Effector memory CD4-positive, alpha-beta T cell (primary cell): ENCODE measurements at places on chromosomes 5 and 9.

DNA sequence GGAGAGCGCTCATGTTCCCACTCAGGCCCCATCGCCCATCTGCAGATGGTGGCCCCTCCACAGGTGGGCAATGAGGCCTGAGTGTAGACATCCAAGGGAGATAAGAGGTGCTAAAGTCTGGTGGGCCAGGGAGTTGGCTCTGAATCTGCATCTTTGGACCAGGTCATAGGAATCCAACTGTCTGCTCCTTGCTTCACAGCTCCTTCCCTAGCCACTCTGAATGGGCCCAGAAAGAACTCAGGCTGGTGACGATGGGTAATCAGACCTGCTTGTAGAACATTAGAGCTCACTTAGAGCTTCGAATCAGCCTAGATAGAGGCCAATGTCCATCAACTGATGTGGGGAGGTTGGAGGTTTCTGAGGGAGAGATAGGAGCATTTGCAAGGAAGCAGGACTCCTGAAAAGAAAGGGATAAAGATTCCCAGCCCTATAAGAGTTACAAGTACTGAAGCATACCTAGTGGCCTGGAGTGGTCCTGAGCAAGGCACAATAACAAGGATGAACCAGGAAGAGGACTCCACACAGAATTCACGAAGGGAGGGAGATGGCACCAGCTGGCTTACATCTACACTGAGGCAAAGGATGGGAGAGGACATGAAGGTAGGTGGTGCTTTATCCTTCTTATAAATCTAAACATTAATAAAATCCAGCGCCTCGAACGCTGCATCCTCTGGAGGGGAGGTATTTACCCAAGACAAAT is 132.8 kb upstream of the ALDH1B1 start:
- no peak for DNase-seq

DNA sequence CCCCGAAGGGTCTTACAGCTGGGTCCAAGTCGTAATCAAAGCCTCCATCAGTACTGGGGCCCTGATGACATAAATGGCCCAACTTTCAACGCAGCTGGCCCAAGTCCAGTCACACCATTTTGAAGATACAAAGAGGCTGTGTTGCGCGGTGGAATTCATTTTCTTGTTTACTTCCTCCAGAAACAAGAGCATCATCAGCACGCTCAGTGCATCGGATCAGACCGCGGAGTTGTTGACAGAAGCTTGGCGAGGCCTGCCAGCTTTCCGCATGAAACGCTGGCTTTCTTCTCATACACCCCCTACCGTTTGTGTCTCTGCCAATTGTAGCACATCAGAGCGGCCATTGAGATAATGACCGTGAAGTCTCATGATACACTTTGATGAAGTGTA is 101.7 kb upstream of the SPATA31D4 start:
- no peak for DNase-seq

GRCh38 chr9:107805201-107805600 is 315.6 kb upstream of the KLF4 start:
- no peak for DNase-seq

DNA sequence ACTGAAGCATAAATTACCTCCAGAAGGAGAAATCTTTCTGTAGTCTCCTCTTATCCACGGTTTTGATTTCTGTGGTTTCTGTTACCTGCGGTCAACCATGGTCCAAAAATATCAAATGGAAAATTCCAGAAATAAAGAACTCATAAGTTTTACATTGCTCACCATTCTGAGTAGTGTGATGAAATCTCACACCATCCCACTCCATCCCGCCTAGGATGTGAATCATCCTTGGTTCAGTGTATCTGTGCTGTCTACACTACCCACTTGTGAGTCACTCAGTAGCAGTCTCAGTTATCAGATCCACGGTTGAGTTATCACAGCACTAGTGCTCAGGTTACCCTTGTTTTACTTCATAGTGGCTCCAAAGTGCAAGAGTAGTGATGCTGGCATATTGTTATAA is 371.2 kb downstream of the NFIB start:
- no peak for DNase-seq

DNA sequence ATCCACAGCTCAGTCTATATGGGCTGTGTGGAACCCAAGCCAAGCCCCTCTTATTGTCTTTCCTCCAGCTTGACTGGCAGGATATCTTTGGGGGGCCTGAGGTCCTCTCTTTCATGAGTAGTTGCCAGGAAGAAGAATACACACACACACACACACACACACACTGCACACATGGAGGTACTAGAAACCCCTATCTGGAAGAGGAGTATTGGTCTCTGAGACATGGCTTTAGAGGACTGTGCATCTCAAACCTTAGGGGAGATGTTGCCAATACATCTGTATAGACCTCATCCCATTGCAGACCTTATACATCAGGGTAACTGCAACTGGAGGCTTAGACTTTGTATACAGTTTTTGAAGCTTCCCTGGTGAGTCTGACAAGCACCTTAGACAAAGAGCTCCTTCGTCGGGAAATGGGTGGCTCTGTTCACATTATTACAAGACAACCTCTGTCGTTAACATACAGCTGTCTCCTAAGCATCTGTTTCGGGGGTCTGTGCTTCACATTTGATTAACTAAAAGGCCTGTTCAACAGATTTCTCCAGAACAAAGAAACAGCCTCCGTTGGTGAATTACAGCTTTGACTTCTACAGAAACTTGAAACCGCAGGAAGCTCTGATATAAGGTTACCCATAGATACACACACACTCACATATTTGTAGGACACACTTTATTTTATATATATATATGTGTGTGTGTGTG is 5.5 kb upstream of the ENTREP1 start:
- DNase-seq = no peak

DNA sequence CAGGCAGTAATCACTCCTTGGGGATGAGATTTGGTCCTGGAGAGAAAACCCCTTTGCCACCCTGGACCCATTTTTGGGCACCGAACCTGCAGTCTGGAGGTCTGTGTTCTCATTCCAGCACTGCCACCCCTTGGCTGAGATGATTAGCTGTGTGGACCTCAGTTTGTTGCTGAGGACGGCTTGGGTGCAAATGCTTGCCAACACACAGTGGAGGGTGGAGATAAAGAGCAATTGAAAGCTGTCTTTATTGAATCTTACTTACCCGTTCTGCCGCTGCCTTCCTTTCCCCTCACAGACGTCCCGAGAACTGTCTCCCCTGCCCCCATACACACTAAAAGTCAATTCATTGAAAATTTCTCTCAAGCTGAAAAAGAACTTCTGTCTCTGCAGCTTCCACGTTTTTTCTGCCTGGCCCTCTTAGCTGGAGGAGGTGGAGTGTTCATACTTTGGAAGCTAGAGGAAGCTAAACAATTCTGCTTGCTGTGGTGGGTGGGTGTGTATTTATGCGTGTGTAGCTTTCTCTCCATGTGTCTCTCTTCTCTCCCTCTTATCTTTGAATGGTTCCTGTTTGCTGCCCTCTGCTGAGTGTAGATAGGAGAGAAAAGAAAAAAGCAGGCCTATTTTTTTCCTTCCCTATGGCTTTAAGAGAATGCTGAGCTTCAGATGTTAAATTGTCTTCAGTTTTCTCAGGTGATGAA is 6.6 kb downstream of the GALNT10 start:
- no peak for DNase-seq

DNA sequence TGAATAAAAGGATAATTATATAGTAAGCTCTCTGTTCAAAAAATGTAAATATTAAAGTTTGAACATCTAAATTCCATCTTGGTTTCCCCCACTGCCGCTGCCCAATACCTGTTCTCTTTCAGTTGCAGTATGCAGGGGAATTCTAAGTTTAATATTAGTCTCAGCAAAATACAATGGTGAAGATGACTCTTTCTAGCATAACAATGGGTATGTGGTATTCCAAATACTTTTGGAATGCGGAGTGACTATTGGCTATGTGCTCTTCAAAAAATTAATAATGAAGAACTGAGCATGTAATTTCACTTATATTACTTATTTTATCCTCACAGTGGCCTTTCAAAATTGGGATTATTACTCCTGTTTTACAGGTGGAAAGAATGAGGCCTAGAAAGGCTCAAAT is 3.4 kb downstream of the CDKN2B-AS1 start:
- DNase-seq = no peak

GRCh38 chr9:37369671-37370070 is 52.8 kb upstream of the GRHPR start:
- DNase-seq = no peak

- DNase-seq = no peak
Measured at GRCh38 chr5:140312791-140313189, 9.9 kb upstream of the PFDN1 start.

GRCh38 chr5:159550951-159551350 is 220.7 kb upstream of the IL12B start:
- no peak for DNase-seq

- no peak for DNase-seq
Measured at GRCh38 chr5:34030048-34030447, 13.0 kb downstream of the C1QTNF3 start.
